Activated naive CD4-positive, alpha-beta T cell treated with anti-CD3 and anti-CD28 coated beads for 36 hours (primary cell): ENCODE measurements at places on chromosomes 3 and 15. TPM values are rescaled to one million over a fixed set of nuclear protein-coding genes. Genes with fewer than 3 reads are reported as not detected.

DNA sequence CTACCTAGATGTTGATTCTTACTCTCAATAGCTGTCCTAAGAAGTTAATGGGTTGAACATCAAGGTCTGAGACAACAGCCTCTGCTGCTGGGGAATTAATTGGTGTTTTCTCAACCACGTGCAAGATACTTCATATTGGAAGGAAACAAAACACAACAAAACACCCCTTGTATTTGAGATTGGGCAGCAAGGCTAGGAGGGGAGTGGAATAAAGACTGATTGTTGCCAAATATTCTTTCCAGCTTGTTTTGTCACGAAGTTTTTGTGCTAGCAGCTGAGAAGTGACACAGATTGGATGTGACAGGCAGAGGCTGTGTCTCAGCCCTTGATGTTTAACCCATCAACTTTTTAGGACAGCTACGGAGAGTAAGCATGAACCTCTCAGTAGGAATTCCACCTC is 808.4 kb downstream of the IGSF11 start:
- H3K4me3 ChIP-seq, result no peak overlapping the region
- H3K4me1 ChIP-seq, result no peaks in the 10 kb centered on the region
- no peaks in the 10 kb centered on the region for H3K36me3 ChIP-seq
- no peak overlapping the region for H3K27ac ChIP-seq
- no peak for DNase-seq

- DNase-seq, result no peak
- no peaks in the 10 kb centered on the region for H3K4me1 ChIP-seq
- H3K27me3 ChIP-seq, result no peaks in the 10 kb centered on the region
These were observed 173.5 kb downstream of the ZIC1 start for GRCh38 chr3:147582642-147583041.

DNA sequence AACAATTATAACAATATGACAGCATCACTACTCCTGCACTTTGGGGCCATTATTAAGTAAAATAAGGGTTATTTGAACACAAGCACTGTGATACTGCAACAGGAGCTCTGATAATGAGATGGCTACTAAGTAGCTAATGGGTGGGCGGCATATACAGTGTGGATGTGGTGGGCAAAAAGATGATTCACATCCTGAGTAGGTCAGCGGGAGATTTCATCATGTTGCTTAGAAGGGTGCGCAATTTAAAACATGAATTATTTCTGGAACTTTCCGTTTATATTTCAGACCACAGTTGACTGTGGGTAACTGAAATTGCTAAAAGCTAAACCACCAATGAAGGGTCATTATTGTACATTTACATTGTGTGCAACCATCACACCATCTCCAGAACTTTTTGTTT is 42.3 kb downstream of the FBXO22 start:
- no peak overlapping the region for H3K27ac ChIP-seq
- no peaks in the 10 kb centered on the region for H3K4me1 ChIP-seq
- no peak overlapping the region for H3K4me3 ChIP-seq
- no peaks in the 10 kb centered on the region for H3K36me3 ChIP-seq
- no peak for DNase-seq
- H3K27me3 ChIP-seq, result peaks cover 8% of the 10 kb centered on the region

- DNase-seq, result no peak
- H3K36me3 ChIP-seq, result no peaks in the 10 kb centered on the region
- no peak overlapping the region for H3K4me3 ChIP-seq
- H3K27me3 ChIP-seq, result peaks cover 10% of the 10 kb centered on the region
- H3K4me1 ChIP-seq, result no peaks in the 10 kb centered on the region
- no peak overlapping the region for H3K27ac ChIP-seq
These were observed 132.1 kb downstream of the FEZF2 start for GRCh38 chr3:62241279-62241678.

DNA sequence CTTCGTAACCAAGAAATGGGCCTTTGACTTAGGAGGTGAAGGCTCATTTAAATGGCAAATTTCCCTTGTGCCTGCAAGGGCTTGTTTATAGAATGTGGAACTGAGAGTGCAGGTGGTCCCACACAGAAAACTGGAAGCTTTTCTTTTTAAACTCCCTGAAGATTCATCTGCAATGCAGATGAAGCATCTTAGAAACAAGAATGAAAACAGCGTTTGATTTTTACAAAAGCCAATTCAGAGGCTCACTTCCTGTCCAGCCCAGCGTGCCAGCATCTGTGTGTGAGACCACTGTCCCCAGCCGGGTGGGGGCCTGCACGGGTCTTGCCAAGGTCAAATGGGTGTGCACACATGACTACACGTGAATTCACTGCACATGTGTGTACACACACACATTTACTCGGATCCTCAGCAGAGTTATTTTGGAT is 94.7 kb downstream of the LINGO1 start:
- no peak for DNase-seq
- H3K4me3 ChIP-seq, result no peak overlapping the region
- peaks cover 5% of the 10 kb centered on the region for H3K27me3 ChIP-seq
- peaks cover 7% of the 10 kb centered on the region for H3K4me1 ChIP-seq

- peaks cover 4% of the 10 kb centered on the region for H3K27me3 ChIP-seq
- no peaks in the 10 kb centered on the region for H3K36me3 ChIP-seq
- DNase-seq, result no peak
- H3K4me1 ChIP-seq, result no peaks in the 10 kb centered on the region
These were observed 151.4 kb downstream of the CHDH start for GRCh38 chr3:53694666-53695323.

- peaks cover 3% of the 10 kb centered on the region for H3K27me3 ChIP-seq
- DNase-seq, result no peak
- no peak overlapping the region for H3K4me3 ChIP-seq
- H3K27ac ChIP-seq, result no peak overlapping the region
- no peaks in the 10 kb centered on the region for H3K4me1 ChIP-seq
These were observed 147.3 kb upstream of the CDIN1 start for GRCh38 chr15:36432161-36432560.

GRCh38 chr3:185342459-185343174 is 20.3 kb upstream of the MAP3K13 start:
- no peak for DNase-seq
- no peak overlapping the region for H3K27ac ChIP-seq
- no peaks in the 10 kb centered on the region for H3K4me1 ChIP-seq
- no peaks in the 10 kb centered on the region for H3K27me3 ChIP-seq
- no peak overlapping the region for H3K4me3 ChIP-seq

DNA sequence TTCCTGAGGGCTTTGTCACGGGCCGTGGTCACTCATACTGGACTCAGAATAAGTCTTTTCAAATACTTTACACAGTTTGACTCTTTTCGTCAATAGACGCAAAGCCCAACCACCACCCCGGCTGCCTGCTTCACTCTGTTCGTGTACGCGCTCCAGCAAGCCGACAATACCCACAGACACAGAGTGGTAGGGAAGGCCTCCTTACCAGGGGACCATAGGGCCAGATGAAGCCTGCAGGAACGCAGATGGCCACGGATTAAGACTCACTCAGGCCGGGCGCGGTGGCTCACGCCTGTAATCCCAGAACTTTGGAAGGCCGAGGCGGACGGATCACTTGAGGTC is 29.7 kb downstream of the EFCAB12 start:
- no peaks in the 10 kb centered on the region for H3K27me3 ChIP-seq
- peak overlapping the region; percentile 99 for H3K27ac ChIP-seq
- DNase-seq, result peak; percentile 19
- peak overlapping the region; percentile 100 for H3K4me3 ChIP-seq
- H3K4me1 ChIP-seq, result peaks cover 31% of the 10 kb centered on the region

GRCh38 chr3:71080517-71081083 is 502.9 kb downstream of the FOXP1 start:
- H3K27me3 ChIP-seq, result no peaks in the 10 kb centered on the region
- peak overlapping the region; percentile 70 for H3K27ac ChIP-seq
- DNase-seq, result no peak
- peak overlapping the region; percentile 34 for H3K4me3 ChIP-seq
- peaks cover 88% of the 10 kb centered on the region for H3K4me1 ChIP-seq
- peaks cover 7% of the 10 kb centered on the region for H3K36me3 ChIP-seq

DNA sequence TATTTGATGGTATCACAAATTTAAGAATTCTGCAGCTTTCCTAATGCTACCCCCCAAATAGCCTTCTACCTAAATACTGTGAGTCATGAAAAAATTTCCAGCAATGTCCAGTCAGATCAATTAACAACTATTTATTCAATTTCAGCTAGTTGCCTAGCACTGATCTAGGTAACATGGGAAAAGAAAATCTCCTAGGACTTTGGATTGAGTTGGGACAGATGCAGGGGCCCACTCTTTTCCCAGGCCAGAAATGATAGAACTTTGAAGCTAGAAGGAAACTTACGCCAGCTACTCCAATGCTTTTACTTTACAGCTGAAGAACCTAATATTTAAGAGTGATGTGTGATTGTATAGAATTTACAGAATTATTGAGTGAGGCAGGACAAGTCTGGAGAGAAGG is 196.3 kb downstream of the FMN1 start:
- no peaks in the 10 kb centered on the region for H3K36me3 ChIP-seq
- peaks cover 9% of the 10 kb centered on the region for H3K27me3 ChIP-seq
- H3K4me1 ChIP-seq, result no peaks in the 10 kb centered on the region

DNA sequence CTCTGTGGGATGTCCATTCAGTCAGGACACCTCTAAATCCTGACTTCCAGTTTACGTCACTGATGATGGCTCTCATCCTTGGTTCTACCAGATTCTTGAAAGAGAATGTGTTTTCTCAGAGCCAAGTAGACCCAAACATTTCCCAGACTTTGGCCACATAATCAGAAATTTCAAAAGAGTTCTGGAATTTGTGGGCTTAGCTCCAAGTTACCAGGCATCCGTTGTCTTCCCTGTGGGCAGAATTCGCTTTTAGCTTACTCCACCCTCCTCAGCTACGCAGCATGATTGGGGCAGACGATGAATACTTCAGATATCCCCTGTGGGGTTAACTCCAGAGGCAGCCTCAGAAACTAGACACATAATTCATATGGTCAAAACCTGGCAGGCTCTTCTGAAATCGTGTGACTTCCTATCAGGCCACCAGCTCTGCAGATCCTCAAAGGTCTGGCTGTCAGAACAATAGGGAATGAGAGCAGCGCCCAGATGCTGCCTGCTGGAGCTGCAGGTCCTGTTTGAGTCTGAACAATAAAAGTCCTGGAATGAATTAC is 30.6 kb downstream of the CRTC3 start:
- H3K4me1 ChIP-seq, result peaks cover 84% of the 10 kb centered on the region
- no peak overlapping the region for H3K4me3 ChIP-seq
- peaks cover 20% of the 10 kb centered on the region for H3K36me3 ChIP-seq
- no peak for DNase-seq

Gene SLC51B
- not detected for total RNA-seq

Gene FBXO40
- not detected for total RNA-seq

Gene DLL4
- total RNA-seq, result not detected

Gene BFSP2
- total RNA-seq, result not detected
